ENCODE measurements at places on chromosomes 1 and 21. TPM values are rescaled to one million over a fixed set of nuclear protein-coding genes. Genes with fewer than 3 reads are reported as not detected.

BSND gene
- not detected for total RNA-seq

CAMTA1 gene
- 104 TPM for total RNA-seq

- no peak for DNase-seq
Measured at GRCh38 chr1:198238121-198238520, 81.3 kb downstream of the NEK7 start.

- DNase-seq = no peak
Measured at GRCh38 chr1:42913426-42914091, 45.1 kb downstream of the SLC2A1 start.

GRCh38 chr1:151146072-151146411 is 389 bp downstream of the SEMA6C start:
- DNase-seq = no peak

All from tibial nerve (tissue), 4 donors.